ENCODE measurements at places on chromosomes 16 and 17.

DNA sequence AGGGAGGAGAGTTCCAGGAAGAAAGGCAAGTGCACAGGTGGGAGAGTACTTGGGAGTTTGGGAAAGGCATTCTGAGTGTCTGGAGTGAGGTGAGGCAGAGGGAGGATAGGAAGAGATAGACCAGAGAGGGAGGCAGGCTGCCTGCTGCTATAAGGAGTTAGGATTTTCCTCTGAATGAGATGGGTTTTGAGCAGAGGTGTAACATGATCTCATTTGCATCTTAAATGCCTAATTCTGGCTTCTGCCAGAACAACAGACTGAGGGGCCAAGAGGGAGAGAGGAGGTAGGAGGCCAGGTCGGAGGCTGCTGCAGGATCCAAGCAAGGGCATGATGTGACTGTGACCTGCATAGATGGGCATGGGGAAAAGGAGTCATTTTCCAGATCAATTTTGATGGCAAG lies 31.5 kb upstream of the IRX6 start:
- no peak for DNase-seq

GRCh38 chr16:85307552-85308364 lies 195.5 kb upstream of the CIBAR2 start:
- no peak for DNase-seq

DNA sequence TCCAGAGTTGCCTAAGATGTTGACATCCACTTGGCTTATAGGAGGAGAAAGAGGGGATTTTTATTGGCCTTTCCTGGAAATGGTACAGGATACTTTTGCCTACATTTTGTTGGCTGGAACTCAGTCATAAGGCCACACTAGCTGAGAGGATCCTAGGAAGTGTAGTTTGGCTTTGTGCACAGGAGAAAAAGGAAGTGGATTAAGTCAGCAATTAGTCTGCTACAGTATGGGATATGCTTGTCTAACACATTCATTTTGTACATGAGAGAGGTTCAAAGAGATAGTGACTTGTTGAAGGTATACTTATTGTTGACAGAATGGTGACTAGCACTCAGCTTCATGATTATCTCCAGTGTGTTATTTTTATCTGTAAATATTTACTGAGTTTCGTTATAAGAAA lies 10.3 kb downstream of the UTP18 start:
- no peak for DNase-seq

GRCh38 chr16:66091471-66091891 lies 275.0 kb upstream of the CDH5 start:
- DNase-seq, result no peak

GRCh38 chr16:27315333-27316037 lies 1.7 kb downstream of the IL4R start:
- no peak for DNase-seq

DNA sequence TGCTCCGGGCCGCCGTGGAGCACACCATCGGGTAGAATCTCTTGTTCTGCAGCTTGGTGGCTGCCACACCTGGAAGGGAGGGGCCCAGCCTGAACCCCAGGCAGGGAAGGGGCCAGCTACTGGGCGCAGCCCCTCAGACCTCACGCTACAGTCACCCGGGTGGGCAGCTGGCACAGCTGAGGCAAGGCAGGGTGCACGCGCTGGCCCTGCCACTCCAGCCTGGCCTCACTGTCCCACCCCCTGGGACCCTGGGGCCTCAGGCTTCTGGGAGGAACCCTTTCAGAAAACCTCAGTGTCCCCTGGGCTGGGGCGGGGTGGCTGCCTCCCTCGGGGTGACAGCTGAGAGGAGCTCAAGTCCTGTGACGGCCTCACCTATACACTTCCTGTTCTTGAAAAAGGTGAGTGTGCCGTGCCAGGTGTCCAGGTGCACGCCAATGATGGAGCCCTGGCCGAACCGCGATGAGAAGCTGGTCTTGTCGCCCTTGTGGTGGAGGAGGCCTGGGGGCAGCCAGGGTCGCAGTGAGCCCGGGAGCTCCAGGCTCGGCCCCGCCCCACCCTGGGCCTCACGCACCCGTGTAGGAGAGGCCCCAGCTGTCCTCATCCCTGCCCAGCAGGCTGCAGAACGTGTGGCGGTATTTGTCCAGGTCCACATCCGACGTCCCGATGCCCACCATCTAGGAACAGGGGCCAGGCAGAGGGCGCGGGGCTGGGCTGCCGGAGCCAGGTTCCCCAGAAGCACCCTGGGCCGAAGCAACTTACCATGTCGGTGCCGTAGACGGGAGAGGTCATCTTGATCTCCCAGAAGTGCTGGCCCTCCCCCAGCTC lies 4.7 kb upstream of the MRPS34 start:
- DNase-seq, result no peak

GRCh38 chr17:13194887-13195286 lies 177.1 kb upstream of the ELAC2 start:
- DNase-seq, result no peak

DNA sequence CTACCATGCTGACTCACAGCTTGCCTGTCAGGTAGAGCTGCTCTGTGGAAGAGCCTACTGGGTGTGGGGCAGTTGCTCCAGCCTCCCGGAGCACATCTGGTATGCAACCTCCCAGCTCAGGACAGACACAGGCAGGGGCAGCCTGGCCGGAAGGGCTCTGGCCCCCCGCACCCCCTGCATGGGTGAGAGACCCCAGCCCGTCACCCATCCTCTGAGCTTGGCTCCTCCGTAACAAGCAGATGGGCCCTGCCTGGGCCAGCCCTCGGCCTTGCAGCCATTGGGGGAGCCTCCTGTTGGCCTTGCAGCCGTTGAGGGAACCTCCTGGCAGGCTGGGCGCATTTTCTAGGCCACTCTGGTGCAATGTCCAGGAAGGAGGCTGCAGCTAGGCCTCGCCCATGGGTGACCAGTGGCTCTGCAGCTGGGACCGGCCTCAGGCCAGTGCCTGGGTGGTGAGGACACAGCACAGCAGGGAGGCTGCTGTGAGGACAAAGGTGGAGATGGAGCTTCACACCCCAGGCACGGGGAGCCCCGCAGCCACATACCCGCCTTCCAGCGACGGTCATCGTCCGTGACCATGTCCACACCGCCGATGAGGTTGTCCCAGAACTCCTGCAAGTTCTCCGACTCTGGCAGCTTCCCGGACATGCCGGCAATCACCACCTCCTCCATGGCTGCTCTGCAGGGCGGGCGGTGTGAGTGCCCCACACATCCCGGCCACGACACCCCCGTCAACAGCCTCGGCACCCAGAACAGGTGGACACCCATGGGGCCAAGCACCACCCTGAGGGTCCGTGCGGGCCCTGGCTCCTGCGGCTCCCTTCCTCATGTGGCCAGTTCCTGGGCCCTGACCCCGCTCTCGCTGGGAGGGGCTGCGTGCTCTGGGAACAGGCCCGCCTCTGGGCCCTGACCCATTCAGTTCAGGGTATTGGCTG lies 2.0 kb downstream of the FASN start:
- no peak for DNase-seq

- no peak for DNase-seq
These were observed 50.6 kb downstream of the MGAT5B start for GRCh38 chr17:76918811-76919210.

DNA sequence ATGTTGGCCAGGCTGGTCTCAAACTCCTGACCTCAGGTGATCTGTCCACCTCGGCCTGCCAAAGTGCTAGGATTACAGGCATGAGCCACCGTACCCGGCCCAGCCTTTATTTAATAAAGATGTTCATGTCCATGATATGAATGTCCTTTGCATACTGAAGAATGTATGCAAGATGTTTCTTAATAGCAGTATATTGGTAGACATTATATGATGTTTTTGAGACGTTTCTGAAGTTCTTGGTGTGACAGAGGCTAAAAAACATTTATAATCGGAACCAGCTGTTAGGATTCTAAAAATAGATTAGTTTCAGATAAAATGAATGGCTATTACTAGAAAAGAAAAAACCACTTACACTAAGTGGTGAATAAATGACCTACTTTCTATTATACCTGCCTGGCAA lies 11.8 kb downstream of the PDZD9 start:
- no peak for DNase-seq

- no peak for DNase-seq
These were observed 185.7 kb upstream of the IRX6 start for GRCh38 chr16:55138298-55138697.

DNA sequence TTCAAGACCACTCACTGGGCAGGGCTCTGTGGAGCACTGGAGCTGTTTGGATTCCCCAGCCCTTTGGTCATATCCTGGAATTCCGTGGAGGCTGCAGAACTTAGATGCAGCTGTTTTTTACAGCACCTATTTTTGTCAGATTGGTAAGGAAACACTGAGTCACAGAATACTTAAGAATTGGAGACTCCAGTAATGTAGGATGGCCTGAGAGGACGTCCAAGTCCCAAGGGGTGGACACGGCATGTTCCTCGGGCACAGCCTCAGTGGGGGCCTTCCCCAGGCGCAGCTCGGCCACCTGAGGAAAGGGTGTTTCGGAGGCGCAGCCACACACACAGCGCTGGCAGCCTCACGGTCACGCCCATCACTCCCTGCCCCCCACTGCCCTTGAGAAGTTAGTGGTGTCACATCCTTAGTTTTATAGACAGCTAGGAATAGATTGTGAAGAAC lies 14.8 kb downstream of the PLD6 start:
- no peak for DNase-seq

DNA sequence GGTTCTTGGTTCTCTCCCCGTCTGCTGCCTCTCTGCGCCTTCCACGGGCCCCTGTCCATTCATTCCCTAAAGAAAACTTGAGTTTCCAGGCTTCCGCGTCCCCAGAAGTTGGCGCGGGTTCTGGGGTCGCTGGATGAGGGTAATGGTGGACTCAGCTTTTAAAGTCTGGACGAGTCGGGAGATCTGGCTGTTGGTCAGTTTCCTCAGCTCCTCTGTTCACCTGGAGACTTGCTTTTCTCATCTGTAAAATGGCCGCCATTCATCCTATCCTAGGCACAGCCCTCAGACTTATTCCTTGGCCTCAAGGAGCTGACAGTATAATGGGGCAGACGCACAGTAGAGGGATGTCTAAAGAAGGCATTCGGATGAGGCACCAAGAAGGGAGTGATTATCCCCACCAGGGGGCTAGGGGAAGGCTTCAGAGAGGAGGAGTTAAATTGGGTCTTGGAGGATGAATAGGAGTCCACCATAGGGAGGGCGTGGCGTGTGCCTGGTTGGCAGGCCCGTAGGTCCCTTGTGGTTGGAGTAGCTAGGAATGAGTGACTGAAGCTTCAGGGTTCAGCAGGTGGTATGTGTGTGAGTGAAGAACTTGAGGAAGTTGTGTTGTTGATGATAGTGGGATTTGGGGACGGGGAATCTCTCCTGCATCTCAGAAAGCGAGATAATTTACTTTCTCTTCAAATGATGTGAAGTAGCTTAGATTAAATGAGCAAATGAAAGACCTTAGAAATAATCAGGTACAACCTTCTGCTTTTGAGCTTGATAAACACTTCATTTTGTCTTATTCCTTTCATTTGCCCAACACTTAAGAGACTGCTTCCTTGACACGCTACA lies 652 bp downstream of the VPS35L start:
- no peak for DNase-seq
